ENCODE measurements at places on chromosomes 2 and 18.

GRCh38 chr2:165109915-165110314, 93.9 kb downstream of the SCN3A start:
- DNase-seq: no peak

DNA sequence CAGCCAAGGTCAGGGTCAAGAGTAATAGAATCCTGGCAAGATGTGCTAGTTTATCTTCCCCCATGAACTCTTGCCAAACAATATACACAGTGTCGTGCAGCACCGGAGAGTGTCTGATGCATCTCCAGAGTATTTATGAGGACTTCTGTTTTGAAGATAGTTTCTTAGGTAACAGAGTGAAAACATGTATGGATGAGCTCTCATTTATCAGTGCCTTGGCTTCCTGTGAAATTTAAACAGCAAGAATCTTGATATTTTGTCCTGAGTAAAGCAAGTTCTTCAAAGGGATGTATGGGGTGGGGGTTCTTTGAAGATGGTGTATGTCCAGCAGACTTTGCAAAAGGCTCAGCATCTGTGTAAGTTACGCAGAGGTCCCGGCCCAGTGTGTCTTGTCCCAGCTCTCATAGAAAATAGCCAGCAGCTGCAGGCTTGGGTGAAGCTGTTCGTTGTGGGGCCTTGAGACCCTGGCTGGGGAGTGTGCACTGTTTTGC, 361.0 kb upstream of the NT5C1B start:
- DNase-seq: no peak

DNA sequence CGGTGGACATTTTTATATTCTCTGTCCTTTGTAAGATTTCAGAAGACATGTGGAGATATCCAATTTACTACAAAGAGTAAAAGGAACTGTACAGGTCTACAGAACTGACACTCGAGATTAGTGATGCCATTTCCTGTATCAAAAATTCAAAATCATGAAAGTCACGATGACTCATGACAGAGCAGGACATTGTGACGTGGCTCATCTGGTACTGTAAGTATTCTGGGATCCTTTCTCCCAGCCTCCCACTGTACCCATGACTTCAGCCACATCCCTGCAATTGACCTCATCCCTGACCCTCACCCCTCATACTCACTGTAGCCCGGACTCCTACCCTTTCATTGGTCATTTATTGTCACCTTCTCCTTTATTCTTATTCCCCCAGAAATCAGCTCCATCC, 736.5 kb downstream of the EPHA4 start:
- DNase-seq: no peak

DNA sequence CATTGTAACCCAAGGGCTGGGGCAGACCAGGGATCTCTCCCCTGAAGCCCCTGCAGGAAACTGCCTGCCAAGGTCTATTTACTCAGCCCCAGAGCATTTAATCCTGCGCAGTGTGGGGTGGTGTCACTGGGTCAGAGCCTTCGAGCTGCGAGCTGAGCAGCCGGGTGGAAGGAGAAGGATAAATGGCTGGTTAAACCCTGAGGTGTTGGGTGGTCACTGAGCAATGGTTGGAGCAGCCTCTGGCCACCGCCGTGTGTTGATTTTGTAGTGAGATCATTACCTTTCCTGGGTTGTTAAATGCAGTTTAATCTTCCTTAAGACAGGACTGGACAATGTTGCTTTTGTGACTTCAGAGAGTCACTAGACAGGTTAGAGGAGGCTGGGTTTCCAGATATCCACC, 98.1 kb downstream of the SETBP1 start:
- DNase-seq: no peak

GRCh38 chr2:144390424-144391020, 129.4 kb downstream of the ZEB2 start:
- no peak for DNase-seq

GRCh38 chr2:157497638-157498314, 53.9 kb upstream of the CYTIP start:
- no peak for DNase-seq

DNA sequence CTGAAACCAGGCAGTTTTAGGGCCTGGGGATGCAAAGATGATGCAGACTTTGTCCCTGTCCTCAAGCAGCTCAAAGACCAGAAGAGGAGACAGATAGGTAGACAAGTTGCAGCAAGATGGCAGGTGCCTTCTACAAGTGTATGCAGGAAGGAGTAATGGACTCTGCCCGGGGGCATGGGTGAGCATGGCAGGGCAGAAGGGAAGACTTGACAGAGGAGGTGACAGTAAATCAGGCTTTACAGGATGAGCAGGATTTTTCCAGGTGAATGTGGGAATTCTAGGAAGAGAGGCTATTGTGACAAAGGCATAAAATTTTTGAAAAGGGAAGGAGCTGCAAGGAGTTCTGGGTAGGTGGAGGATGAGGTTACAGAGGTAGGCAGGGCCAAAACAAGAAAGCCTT, 4.7 kb downstream of the EFEMP1 start:
- DNase-seq: no peak

GRCh38 chr2:111627256-111627655, 256.7 kb downstream of the ANAPC1 start:
- DNase-seq: no peak

- DNase-seq: no peak
Observed at GRCh38 chr18:79786304-79786703, 11.4 kb upstream of the KCNG2 start.

Measured in anterior cingulate cortex (tissue), 58 donors.